H7 (cell line): ENCODE measurements at places on chromosomes 11 and 22.

GRCh38 chr11:111913997-111914396 lies 1.5 kb downstream of the HSPB2 start:
- DNase-seq: no peak

GRCh38 chr22:35840302-35840739 lies 122.6 kb downstream of the APOL5 start:
- DNase-seq: peak; percentile 48

GRCh38 chr11:7889985-7890384 lies 41.1 kb downstream of the OR10A6 start:
- no peak for DNase-seq

GRCh38 chr11:57645689-57646085 lies 4.0 kb downstream of the YPEL4 start:
- DNase-seq: peak; percentile 35

- DNase-seq: no peak
These were observed 82.6 kb downstream of the CYP2R1 start for GRCh38 chr11:14809466-14809865.

- DNase-seq: no peak
These were observed 791.2 kb downstream of the BRD1 start for GRCh38 chr22:49036513-49036912.

GRCh38 chr22:46696229-46696518 lies 41.9 kb downstream of the CERK start:
- peak; percentile 56 for DNase-seq

DNA sequence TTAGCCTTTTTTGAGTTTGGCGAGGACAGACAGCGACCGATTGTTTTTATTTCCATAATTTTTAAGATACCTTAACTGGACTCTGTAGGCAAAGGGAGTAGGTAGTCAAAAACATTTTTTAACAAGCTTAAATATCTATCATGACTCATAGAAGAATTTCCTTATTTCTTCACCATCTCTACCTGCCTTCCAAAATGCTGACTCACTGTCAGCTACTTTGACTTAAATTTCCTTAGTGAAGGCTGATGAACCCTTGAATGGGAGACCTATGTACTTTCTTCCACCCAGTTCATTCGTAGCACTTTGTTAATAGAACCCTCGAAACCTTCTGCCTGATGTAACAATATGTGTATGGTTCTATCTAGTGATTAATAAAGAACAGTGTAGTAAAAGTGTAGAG lies 1.1 kb upstream of the MTMR2 start:
- no peak for DNase-seq

DNA sequence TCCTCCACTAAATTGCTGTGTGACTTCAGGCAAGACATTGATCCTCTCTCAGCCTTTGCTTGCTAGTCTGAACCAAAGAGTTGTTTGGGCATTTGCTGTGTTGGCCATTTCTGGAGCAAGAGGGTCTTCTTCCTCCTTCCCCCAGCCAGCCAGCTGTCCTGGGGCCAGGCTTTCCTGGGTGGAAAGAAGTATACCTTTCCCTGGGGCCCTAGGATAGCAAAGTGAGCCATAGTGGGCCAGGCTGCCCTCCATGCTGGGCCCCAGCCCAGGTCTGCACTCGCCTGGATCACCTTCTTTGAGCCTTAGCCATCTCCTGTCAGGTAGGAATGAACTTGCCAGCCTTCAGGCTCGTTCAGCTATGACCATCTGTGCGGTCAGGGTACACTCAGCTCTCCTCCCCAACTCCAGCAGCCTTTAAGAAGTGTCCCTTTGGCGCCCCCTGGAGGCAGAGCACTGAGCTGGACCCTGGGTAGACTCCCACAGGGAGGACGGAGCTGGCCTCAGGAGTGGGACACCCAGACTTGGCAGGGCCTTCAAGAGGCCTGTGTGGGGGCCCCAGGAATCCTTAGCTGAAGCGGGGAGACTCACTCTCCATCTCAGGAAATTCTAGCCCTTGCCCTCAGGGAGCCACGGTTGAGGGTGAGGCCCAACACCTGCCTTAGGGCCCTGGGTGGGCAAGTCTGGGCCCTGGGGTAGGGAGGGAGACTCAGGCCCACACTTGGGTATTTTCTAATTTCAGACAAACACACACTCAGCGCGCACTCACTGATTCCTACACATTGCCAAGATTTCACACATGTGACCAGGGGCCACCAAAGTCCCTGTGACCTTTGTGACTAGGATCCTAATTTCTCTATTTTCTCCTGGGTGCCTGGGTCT lies 35.6 kb upstream of the TPBGL start:
- peak; percentile 95 for DNase-seq

GRCh38 chr11:130816546-130817329 lies 99.5 kb downstream of the SNX19 start:
- DNase-seq: no peak

DNA sequence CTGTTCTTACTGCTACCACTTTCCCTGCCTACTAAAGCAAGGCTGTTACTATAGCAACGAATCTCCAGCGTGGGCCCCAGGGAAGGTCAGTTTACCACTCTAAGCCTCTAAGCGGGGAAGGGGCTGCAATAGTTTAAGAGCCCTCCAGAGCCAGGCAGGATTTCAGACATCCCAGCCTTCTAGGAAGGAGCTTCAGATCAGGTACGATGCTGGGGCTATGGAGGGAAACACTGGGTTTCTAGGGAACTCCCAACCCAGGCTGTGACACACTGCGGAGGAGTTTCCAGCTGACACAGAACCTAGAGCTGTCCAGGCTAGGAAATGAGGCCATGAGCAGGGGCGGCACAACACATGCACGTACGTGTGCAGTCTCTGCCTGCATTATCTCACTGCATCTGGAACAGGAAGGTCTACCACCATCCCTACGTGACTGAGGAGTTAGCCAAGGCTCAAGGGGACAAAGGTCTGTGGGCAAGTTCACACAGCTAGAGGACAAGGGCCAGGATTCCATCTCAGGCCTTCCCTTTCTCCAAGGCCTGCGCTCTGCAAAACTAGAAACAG lies 20.4 kb downstream of the HPS4 start:
- no peak for DNase-seq

GRCh38 chr22:48691431-48691851 lies 1136.2 kb downstream of the BRD1 start:
- DNase-seq: no peak

GRCh38 chr11:132062031-132062430 lies 691.6 kb downstream of the NTM start:
- no peak for DNase-seq

GRCh38 chr11:32113200-32113919 lies 22.5 kb downstream of the RCN1 start:
- DNase-seq: no peak

DNA sequence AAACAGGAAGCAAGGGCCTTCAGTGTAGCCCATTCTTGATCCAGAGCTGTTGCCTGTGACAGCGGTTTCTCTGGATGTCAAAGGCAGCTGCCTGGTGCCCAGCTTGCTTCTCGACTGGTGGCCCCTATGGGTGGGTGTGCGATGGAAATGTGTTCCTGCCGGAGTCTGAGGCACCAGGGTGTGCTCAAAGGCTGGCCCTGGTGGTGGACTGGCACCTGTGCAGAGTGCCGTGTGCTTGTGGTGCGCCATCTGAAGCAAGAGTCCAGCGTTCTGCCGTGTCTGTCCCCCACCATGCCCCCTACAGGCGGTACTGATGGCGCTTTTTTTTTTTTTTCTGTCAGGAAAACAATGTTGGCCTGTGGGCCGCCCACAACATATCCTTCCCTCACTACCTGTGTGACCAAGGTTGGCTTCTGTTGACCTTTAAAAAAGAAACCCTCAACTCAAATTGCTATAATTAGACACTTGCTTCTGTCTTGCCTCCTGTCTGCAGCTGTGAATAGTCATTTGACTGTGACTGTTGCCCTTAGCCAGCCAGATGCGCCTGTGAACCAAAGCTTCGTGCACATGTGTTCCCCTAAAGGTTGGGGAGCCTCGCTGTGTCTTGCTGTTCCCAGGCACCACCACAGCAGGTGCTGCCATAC lies 4.7 kb upstream of the RANBP1 start:
- peak; percentile 88 for DNase-seq

GRCh38 chr11:96273507-96273906 lies 69.5 kb downstream of the MAML2 start:
- no peak for DNase-seq

DNA sequence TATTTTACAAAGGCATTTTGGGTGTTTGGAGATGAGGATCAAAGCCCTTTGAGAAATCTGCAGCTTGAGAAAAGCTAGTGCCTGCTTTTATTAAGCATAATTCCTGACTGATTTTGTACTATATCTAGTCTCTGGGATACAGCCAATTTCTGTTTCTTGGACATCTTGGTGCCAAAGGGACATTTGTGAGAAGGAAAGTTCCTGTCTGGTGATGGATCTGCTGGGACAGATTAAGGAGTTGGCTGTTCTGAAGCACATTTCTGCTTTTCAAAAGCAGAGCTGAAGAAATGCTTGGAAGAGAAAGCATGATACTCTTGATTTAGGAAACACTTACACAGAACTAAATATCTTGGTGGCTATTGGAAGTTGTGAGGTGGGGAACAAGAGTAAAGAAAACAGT lies 254.6 kb upstream of the CCDC90B start:
- no peak for DNase-seq

GRCh38 chr11:122670131-122670530 lies 14.6 kb downstream of the UBASH3B start:
- no peak for DNase-seq

GRCh38 chr11:44960200-44960845 lies 9.6 kb upstream of the TP53I11 start:
- peak; percentile 63 for DNase-seq
